ENCODE measurements at places on chromosomes 2 and 18.

DNA sequence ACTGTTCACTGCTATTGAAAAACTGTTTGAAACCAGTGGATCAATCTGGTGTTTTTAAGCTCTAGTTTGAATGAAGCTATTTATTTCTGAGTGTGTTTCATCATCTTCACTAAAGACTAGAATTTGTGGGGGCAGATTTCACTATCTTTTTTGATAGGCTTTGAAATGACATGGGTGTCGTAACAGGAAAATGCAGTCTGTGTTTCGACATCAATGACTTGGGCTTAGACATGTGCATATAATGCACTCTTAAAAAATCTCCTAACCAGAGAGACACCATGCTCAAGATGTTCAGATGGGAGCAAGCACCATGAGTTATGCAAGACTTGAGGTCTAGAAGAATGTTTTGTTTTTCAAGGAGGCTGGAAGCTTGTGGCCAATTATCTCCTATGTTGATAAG lies 221.6 kb downstream of the GPD2 start:
- no peak for DNase-seq

GRCh38 chr18:63284827-63285733 lies 34.5 kb downstream of the BCL2 start:
- no peak for DNase-seq

- DNase-seq = no peak
These were observed 716 bp upstream of the SLC39A10 start for GRCh38 chr2:195656161-195656858.

DNA sequence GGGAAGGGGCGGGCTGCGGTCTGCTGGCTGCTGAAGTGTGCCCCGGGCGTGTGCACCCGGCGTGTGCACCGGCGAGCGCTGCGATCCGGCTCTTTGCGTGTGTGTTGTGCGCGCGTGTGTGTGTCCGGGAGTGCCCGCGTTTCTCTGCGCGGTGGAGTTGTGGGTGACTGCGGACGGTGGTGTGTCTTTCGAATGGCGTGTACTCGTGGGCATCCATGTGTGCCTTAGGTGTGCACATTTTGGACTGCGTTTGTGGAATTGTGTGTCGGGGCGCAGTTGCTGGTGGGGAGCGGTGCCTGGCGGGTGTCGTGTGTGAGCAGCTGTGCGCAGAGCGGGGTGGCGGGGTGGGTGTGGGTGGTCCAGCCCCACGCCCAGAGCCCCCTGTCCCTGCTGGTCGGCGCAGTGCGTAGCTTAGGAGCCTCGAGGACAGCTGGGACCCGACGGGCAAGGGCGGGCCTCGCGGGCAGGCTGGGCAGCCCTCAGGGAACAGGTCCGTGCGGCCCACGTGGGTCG lies 533 bp downstream of the HPCAL1 start:
- no peak for DNase-seq

GRCh38 chr2:68475576-68475975 lies 8.2 kb downstream of the APLF start:
- DNase-seq = no peak

- no peak for DNase-seq
These were observed 112.6 kb upstream of the MCFD2 start for GRCh38 chr2:47028171-47028570.

DNA sequence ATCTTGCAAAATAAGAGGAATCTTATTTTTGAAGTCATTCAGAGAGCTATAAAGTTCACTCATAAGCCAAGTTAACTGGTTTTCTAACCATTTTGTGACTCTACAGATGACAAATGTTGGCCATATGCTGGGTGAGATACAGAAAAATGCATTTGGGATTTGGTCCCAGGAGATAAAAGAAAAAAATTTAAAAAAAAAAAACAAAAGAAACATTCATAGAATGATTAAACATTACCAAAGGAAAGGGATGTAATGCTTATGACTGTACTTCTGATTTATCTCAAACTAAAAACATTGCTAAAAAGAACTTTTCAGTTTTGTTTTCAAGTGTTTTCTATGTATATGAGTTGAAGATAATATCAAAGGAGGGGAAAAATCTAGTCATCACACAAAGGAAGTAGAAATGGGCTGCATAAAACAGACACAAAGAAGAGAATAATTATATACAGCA lies 43.1 kb downstream of the PELI1 start:
- DNase-seq = no peak

- no peak for DNase-seq
These were observed 14.3 kb upstream of the MC5R start for GRCh38 chr18:13809531-13810255.

DNA sequence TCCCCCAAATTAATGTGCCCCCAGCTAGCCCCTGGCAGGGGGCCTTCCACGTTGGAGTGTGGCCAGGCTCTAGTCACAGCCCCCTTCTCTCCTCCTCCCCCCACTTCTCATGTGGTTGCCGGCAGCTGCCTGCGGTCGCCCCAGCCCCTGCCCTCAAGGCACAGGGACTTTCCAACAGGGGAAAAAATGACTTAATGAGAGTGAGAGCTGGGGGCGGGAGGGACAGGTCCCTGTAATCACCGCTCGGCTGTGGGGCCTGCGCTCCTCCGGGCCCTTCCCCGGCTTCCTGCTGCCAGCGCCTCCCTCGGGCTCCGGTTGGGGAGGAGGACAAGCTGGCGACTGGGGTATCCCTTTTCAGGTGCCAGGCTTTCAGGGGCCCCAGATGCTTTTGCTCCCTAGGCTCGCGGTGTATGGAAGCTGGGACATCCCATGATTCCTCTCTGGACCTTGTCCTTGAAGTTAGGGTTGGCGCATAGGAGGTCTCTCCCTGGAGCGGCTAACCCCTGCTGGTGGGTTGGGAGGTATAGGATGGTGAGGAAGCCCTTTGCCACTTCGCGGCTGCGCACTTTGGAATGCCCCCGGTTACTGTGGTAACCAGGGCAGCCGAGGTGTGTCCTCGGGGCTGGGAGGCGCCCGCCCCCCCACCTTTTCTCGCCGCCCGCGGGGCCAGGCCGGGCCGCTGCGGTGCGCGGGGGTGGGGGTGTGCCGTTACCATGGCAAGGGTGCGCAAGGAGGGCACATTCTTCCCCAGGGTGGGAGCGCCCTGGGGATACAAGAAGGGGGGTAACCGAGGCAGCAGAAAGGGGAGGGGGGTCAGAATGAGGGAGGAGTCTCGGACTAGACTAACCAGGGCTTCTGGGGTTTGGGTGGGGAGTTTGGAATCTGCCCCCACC lies 16.1 kb downstream of the WNT10A start:
- DNase-seq = peak; percentile 78

GRCh38 chr18:12391487-12392165 lies 14.6 kb upstream of the AFG3L2 start:
- peak; percentile 36 for DNase-seq

DNA sequence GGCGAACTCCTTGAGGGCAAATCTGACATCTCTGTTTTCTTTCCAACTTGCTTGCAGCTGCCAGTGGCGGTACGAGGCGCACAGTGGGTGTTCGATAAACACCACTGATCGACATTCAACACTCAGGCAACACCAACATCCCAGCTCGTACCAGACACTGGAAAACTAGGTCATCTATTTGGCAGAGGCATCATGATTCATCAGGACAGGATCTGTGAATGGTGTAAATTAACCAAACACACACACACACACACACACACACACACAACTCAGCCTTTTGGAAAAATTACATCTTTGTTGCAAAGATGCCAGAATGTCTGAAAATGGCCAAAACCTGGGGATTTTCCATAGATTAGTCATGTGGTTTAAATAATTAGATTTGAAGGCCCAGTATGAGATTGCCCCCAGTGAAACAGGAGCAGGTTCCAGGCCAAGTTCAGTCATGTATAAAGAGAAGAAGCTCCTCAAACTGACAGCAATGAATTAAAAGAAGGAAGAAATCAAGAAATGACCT lies 150.5 kb upstream of the NCKAP5 start:
- DNase-seq = no peak

DNA sequence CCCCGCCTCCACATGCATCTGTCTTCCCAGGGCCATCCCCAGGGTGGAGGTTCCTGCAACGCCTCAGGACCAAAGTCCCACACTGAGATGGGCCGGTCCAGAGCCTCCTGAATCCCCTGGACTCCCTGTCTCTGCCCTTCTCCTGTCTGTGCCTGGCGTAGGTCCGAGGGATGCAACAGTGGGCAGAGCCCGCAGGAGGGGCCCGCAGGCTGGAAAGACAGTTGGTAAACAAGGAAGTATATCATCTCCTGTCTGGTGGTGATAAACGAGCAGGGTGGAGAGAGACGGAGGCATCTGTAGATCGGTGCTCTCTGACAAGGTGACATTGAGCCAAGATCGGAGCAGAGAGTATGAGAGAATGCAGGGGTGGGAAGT lies 72.6 kb upstream of the RAB6C start:
- no peak for DNase-seq

- no peak for DNase-seq
These were observed 19.0 kb downstream of the ACVR2A start for GRCh38 chr2:147863835-147864234.

GRCh38 chr2:230405824-230406223 lies 10.2 kb upstream of the SP100 start:
- DNase-seq = no peak

- DNase-seq = no peak
These were observed 49.8 kb downstream of the PMS1 start for GRCh38 chr2:189834059-189834458.

- DNase-seq = no peak
These were observed 140.9 kb upstream of the XPO1 start for GRCh38 chr2:61679096-61679495.

DNA sequence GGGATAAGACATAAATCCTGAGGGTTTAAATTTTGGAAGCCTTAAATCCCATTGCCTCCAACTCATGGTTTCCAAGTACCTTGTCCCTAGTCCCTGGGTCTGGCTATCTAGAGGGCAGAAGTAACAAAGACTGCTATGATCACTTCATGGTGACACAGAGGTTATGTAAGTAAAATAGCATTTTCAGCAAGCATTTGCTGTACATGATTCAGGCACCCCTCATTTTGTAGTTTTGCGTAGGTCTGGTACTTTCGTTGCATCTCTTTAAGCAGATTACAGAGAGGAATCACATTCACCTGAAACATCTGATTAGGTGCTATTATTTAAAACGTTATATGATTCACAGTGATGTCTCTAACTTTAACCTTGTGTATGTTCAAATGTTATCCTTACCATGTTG lies 480.1 kb downstream of the XIRP2 start:
- DNase-seq = no peak

- DNase-seq = peak; percentile 70
These were observed 88.2 kb downstream of the PLB1 start for GRCh38 chr2:28583899-28584553.

- DNase-seq = no peak
These were observed 827.5 kb upstream of the CHAC2 start for GRCh38 chr2:52940101-52940500.

DNA sequence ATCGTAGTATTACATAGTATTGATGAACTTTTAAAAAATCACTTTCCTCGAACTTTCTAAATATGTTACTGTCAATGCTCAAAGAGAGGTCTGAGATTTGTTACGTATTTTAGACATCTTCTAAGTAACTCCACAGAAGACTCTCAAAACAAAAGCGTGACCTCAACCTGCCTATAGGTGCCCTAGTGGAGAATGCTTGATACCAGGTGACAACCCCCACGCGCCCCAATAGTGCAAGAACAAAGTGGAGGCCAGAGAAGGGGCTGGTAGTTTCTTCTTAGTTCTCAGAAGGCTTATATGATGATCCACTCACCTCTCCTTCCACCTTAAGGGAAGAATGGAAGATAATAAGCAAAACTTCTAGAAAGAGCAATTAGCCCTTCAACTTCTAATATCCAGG lies 102.6 kb downstream of the ANKRD44 start:
- DNase-seq = no peak

DNA sequence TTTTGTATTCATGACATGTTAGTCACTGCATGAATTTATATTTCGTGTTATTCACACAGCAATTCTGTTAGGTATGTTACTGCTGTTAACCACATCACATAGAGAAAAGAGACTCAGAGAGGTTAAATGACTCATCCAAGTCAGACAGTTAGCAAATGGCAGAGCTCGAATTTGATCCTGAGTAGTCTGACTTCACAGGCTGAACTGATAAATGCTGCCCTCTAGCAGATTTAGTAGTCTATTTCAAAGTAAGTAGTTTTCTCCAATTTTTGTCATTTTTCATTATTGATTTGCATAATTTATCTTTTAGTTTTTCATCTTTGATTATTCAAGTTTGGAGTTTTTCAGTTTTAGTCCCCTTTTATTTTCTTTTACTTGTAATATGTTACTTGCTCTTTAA lies 58.3 kb downstream of the WDR7 start:
- DNase-seq = peak; percentile 15

- no peak for DNase-seq
These were observed 668.2 kb upstream of the PKDCC start for GRCh38 chr2:41379496-41380221.

- no peak for DNase-seq
These were observed 58.3 kb upstream of the PXDN start for GRCh38 chr2:1802469-1803216.

GRCh38 chr2:119108186-119108585 lies 50.4 kb downstream of the C1QL2 start:
- no peak for DNase-seq

- DNase-seq = no peak
These were observed 161.7 kb upstream of the TPO start for GRCh38 chr2:1251520-1251919.

- peak; percentile 42 for DNase-seq
These were observed 36.2 kb downstream of the EIF2AK3 start for GRCh38 chr2:88590998-88591613.

GRCh38 chr2:10620481-10620880 lies 69.3 kb downstream of the NOL10 start:
- DNase-seq = no peak

GRCh38 chr18:22591222-22591621 lies 173.5 kb upstream of the CTAGE1 start:
- no peak for DNase-seq

DNA sequence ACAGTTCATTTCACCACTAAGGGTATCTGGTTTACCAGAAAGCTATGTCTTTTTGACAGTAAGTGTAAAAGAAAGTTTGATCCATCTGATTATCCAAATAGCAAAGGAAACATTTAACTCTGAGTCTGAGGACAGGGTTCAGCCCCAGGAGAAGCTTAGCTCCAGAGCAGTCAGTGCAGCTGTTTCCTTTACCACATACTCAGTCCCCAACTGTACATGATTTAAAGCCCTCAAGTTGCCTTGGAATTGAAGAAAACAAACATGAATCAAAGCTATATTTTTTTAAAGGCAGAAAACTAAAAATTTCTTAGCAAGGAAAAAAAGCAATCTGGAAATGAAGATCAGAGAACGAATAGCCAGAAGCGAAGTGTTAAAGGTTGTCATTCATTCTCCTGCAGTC lies 746.0 kb downstream of the METTL4 start:
- no peak for DNase-seq
